Substantia nigra (tissue), 51 donors: ENCODE measurements at places on chromosomes 16 and 17.
A peak's percentile ranks its signal among the peaks of the same experiment; 100 is the strongest.

DNA sequence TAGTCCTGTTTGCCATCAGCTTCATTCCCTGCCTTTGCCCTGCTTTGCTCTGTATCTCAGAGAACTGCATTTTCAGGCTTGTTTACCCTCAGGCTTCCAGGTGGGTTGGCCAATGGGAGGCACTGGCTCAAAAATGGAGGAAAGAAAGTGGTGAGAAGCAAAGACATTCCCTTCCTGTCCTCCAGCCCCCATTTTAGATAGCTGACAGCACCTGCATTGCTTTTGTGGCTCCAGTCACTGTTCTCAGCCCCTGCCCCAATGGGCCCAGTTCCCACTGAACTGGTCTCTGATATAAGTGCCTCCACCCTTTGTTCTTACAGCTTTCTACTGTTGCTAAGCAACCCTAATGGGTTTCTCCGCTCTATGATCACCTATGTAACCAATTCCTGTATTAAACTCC, 19.4 kb upstream of the SDK2 start:
- DNase-seq, result no peak

GRCh38 chr17:31394544-31394943, 3.1 kb downstream of the RAB11FIP4 start:
- DNase-seq, result peak; percentile 41

GRCh38 chr17:77885678-77886386, 72.7 kb upstream of the TNRC6C start:
- DNase-seq, result no peak

DNA sequence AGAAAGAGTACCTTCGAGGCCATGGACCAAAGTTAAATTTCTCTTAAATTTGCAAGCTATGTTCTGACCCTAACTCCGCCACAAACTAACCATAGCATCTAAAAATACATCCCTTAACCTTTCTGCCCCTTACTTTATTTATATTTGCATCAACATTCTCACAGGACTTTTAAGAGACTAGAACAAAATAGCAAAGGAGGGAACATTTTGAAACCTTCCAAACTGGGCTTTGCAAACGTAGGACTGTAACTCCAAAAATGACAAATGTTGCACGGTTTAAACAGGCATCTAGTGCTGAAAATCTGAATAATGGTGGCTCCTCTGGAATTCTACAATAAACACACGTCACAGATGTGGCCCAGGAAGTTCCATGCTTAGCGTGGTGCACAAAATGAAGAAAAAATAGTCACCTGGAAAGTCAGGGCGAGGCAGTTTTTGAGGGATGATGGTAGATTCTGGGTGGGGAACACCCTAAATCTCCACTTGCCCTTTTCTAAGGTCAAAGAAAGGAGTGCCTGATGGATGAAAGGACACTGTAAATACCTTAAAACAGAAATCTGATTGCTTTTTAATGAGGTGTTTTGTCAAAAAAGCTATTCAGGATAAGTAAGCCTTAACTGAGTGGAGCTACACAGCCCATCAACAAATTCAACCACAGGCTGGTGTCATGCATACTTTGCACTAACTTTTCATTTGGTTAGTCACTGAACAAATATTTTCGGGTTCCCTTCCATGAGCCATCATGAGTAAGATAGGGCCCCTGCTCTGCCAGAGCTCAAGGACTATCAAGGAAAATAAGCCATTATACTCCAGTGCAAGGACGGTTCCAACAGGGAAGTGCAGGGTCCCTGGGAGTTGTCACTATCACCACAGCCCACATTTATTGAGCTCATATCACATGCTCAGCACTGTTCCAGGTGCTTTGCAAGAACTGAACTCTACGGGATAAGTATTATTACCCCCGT, 21.2 kb downstream of the ARHGAP17 start:
- DNase-seq, result no peak

- peak; percentile 67 for DNase-seq
Measured at GRCh38 chr17:59365383-59365981, 34.0 kb downstream of the YPEL2 start.

DNA sequence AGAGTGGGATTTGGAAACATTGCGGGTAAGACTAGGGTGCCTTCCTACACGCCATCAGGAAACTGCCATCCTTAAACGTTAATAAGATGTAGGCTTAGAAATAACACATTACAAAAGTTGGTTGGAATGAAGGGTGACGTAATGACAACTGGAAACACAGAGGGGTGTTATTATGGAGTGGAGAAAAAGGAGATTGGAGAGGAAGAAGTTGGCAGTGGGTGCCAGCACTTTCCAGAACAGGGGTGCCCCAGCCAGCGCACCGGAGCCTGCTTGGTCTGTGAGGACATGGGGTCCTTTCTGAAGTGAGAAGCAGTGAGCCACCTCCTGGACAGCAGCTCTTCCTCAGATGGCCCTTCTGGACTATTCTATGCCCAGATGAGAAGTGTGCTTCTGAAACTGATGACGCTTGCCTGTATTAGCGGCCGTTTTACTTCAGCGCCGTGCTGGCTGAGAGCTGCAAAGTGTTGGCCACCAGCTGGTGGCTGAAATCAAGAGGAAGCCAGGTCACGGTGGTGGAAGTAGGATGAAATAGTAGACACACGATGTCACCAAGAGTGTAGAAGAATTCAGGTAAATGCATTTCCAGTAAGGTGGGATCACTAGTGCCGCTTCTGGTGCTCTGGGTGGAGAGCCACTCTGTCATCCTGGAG, 244.8 kb downstream of the NTN1 start:
- no peak for DNase-seq

GRCh38 chr16:53282975-53283946, 151.0 kb upstream of the RBL2 start:
- DNase-seq, result no peak

DNA sequence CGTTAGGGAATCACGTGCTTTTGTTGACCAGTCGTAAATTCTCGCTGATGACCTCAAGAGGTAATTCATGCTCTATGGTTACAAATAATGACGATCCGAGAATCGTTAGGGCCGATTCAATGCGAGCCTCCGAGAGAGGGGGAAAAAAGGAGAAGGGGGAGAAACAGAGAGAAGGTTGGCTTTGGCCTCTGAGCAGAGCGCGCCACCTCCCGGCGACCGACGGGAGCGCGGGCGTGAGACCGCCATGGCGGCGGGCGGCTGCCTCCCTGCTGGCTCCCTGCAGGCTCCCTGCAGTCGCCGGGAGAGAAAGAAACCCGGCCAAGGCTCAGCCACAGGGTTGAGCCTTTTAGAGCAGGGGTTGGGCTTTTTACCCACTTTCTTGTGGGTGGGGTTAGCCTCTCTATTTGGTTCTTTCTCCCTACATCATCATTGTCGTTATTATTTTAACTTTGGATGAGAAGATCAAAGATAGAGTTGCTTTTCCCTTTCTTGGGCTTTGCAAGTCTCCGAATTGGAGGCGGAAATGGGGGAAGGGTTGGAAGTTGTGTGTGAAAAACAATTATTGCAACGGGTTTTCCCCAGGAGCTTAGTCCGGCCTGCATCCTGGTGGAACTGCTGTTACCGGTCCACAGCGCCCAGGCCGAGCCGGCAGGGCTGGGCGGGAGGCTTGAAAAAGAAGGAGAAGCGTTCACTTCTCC, 410 bp upstream of the HOXB5 start:
- DNase-seq, result peak; percentile 2

- DNase-seq, result no peak
Measured at GRCh38 chr17:253091-253846, 71.8 kb upstream of the DOC2B start.

- DNase-seq, result no peak
Measured at GRCh38 chr16:54199487-54200160, 87.0 kb downstream of the IRX3 start.

- DNase-seq, result no peak
Measured at GRCh38 chr16:2810651-2811050, 6.4 kb upstream of the PRSS21 start.

- no peak for DNase-seq
Measured at GRCh38 chr17:5780476-5780875, 196.2 kb upstream of the NLRP1 start.

DNA sequence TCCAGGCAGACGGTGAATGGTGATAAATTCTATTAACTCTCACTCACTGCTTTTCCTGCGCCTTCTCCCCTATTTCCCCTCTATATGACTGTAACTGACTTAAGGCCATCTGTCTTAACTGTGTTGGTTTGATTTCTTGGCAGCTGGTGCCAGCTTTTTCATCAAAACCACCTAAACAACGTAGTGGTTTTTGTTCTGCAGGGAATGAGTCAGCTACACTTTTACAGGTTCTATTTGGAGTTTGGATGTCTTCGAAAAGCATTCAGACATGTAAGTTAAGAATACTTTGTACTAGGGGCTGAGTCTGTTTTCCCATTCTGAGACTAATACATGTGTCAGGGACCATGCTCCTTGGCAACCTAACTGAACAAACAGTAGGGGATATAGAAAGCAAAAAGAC, 8.5 kb downstream of the REXO5 start:
- no peak for DNase-seq

- DNase-seq, result no peak
Measured at GRCh38 chr16:7644811-7645210, 312.2 kb downstream of the RBFOX1 start.

DNA sequence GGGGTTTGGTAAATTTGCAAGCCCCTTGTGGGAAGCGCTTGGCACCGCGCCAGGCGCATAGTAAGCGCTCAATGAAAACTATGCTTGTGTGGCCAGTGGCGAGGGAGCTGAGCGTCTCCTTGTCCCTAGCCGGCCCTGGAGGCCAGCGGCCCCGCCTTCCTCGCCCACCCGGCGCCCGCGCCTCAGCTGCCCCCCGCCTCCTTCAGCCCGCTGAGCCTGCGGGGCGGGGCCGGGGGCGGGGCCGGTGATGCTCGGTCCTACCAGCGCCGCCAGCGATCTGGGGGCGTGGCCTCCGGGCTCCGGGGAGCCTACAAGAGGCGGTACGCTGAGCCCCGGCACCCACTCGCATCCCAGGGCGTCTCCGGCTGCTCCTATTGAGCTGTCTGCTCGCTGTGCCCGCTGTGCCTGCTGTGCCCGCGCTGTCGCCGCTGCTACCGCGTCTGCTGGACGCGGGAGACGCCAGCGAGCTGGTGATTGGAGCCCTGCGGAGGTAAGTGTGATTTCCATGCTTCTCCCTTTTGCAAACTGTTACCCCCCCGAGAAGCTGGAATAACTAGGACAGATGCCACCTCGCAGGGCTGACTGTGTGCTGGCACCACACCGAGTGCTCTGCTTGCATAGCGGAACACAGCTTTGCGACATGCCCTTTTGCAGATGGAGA, at the start of gene CRISPLD2:
TSS of gene CRISPLD2 (plus strand) at position 342 of the 661 bp plus-strand sequence. CDS start 18,511 bp downstream, outside the sequence.
- peak; percentile 44 for DNase-seq

DNA sequence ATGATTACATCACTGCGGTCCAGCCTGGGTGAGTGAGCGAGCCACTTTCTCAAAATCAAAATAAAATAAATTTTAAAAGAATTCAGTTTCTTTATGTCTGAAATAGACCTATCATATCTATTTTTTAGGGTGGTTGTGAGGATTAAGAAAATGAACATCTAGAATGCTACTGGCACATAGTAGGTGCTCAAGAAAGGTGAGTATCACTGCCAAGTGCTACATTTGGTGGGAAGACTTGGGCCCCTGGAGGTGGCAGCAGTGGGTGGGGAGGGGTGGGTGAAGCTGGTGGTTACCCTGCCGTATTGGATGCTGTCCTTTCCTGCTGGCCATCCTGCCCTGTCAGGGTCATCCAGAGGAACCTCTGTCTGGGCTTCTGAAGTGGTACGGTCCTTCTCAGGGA, 50.3 kb downstream of the ABCC6 start:
- DNase-seq, result no peak

DNA sequence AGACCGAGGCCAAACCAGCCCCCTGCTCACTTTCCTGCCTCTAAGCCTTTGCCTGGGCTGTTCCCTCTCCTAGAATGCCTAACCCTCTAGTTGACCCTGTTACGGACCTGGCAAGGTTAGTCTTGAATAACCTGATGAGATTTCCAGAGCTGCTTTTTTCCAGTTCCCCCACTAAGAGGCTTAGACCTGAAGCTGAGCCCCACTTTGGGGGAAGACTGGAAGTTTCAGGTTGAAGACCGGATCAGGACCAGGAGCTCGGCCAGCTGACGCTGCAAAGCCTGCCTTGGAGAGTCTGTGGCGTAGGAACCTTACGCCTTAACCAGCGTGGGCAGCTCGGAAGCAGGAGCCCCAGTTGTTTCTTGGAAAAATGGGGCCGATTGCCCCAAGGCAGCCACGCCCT, 129.8 kb downstream of the OR1D5 start:
- DNase-seq, result no peak

- no peak for DNase-seq
Measured at GRCh38 chr16:55810451-55810961, 22.4 kb downstream of the CES1 start.

DNA sequence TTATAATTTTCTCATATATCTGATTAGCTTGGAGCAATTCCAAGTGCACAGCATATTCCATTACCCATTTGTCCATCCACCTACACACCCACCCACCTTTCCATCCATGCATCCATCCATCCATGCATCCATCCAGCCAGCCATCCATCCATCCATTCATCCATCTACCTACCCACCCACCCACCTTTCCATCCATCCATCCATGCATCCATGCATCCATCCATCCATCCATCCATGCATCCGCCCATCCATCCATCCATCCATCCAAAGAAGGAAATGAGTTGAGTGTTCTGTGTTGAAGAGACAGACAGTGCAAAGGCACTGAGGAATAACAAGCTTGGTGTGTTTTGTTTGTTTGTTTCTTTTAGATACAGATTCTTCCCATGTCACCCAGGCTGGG, 78.7 kb upstream of the FAM20A start:
- no peak for DNase-seq

DNA sequence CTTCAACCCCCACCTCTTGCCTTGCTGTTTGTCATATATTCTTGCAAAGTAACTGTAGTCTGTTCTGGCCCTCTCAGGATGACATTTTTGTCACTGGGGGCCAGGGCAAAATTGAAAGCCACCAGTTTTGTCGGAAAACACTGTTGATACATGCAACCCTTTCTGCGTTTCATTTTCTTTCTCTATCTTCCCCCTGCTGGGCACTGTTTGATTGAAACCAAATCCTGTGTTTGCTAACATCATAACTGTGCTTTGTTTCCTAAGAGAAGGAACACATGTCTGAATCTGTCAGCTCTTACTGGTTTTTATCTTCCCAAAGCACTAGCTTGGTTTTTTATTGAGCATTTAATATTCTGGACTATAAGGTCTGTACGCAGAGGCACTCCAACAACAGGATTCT, 11.7 kb upstream of the CPPED1 start:
- DNase-seq, result no peak

DNA sequence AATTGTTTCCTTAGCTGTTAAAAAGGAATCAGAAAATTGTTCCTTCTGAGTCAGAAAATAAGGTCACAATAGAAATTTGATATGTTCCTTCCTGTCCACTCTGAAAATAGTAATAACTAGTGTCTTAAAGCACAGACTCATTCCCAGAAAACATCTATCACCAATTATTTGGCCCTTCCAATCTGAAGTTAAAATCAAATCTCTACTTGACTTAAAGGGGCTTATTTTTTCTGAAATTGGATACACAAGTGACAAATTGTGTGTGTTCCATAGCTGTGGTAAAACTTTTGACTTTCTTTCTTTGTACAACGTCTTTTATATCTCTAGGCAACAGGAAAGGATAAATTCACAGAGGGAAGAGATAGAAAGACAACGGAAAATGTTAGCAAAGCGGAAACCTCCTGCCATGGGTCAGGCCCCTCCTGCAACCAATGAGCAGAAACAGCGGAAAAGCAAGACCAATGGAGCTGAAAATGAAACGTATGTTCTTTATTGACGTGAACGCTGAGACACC, 54.5 kb upstream of the MRC2 start:
- no peak for DNase-seq

- DNase-seq, result no peak
Measured at GRCh38 chr16:85398688-85399582, 214.2 kb upstream of the GSE1 start.
